ENCODE measurements at places on chromosomes 5 and 9.
A peak's percentile ranks its signal among the peaks of the same experiment; 100 is the strongest.

DNA sequence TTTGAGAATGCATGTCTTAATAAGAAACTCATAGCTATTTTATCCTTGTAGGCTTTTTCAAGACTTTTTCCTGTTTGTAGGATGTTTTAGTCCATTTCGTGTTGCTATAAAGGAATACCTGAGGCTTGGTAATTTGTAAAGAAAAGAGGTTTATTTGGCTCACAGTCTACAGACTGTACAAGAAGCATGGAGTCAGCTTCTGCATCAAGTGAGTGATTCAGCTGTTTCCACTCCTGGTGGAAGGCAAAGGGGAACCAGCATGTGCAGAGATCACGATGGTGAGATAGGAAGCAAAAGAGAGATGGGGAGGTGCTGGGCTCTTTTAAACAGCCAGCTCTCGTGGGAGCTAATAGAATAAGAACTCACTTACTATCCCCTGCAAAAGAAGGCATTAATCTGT, 177.3 kb downstream of the ALDH1A1 start:
- DNase-seq: no peak

DNA sequence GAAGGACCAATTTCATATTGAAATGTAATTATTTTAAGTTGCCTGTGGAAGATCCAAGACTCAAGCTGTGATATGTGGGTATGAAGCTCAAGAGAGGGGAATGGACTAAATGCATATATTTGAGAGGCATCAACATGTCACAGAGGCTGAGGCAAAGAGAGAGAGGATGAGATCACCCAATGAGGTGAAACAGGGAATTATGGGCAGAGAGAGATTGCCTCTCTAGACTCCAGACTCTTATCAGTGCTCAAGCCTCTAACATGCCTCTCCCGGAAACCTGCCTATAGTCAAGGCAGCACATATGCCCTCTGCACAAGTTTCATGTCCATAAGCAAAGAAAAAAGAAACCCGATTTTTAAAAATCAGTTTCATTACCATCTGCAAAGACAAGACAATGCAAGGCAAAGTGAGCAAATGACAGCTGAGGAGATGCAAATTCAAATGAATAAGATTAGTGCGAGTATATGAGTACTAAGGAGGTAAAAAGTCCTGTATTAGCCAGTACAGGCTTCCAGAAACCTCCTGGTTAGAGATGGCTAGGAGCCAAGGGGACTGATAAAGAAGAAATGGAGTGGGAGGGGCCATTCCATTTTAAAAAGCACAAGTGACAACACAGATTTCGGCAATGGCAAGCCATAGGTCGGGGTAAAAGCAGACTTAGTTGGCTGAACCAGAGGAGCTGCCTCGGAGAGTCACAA, 9.4 kb downstream of the APTX start:
- DNase-seq: no peak

- DNase-seq: peak; percentile 7
Measured at GRCh38 chr5:43305948-43306565, 7.2 kb downstream of the HMGCS1 start.

DNA sequence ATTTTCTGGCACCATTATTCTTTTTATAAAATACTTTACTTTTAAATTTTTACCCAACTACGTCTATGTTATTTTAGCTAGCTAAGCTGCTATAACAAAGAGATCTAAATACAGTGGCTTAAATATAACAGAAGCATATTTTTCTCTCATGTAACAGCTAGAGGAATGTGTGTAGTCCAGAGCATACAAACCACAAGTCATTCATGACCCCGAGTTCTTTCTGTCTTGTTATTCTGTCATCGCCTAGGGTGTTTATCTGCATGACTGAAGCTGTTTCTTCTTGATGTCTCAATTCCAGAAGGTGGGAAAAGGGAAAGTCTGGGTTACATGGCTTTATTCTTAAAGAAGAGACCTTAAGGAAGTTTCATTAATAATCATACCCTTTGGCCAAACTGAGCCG, 136.9 kb upstream of the RFX3 start:
- DNase-seq: no peak

- no peak for DNase-seq
Measured at GRCh38 chr9:95511616-95511931, 5.2 kb downstream of the PTCH1 start.

GRCh38 chr9:2230362-2230761, 215.2 kb downstream of the SMARCA2 start:
- no peak for DNase-seq

DNA sequence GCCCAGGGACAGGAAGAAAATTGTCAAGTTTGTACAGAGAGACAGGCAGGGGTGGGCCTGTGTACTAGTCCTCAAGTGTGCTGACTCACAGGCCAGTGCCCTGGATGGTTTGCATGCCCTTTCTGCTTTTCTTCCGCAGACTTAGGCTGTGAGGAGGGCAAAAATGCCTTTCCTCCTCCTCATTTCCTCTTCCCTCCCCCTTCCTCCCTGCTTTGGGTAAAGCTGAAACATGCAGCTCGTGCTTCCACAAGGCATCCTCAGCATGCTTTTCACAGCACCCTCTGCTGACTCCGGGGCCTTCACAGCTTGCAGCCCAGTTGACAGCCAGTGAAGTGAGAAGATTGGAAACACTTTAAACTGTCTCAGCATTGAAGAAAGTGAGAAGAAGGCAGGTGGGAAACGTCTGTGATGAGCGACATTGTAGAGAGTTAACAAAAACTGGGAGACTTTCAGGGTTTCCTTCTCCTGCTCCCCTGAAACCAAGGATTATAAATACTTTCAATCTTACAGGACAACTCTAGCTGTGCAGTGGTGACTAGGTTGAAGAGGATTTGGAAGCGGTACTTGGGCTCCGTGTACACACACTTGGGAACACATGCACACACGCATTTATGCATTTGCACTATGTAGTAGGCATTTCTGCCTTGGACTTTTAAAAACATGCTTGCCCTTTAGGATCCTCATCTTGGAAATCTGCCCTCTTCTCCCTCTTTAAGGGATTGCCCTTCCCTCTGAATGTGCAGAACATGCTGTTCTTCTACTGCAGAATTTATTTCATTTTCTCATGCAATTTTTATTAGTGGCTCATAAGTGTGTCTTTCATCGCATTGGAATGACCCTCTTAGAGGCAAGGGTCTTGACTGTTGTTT, 138.8 kb downstream of the GRIA1 start:
- DNase-seq: no peak

GRCh38 chr5:171979606-171980005, 26.8 kb downstream of the FBXW11 start:
- DNase-seq: no peak

DNA sequence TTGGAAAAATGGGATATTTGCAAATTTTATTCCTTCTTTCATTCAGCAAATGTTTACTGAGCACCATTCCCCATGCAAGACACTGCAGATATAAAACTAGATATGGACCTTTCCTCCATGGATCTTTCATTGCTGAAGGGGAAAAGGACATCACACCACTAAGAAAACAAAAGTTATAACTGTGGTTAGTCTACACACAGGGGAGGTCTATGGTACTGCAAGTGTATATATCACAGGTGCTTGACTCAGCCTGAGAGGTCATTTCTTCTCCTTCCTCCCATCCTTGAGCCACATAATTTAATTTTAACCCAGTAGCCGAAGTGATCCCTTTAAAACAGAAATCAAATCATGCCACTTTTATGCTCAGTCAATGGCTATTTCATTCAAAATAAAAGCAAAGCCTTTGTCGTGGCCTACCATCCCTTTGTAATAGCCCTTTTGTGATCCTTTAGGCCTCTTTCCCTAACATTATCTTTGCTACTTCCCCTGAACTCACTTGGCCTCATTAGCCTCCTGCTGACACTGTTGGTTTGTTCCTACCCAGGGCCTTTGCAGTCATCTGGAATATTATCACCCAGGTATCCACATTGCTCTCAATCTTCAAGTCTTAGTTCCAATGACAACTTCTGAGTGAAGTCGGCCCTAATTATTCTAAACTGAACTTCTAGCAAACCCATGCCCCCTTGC, 213.2 kb downstream of the GABRB2 start:
- DNase-seq: no peak

DNA sequence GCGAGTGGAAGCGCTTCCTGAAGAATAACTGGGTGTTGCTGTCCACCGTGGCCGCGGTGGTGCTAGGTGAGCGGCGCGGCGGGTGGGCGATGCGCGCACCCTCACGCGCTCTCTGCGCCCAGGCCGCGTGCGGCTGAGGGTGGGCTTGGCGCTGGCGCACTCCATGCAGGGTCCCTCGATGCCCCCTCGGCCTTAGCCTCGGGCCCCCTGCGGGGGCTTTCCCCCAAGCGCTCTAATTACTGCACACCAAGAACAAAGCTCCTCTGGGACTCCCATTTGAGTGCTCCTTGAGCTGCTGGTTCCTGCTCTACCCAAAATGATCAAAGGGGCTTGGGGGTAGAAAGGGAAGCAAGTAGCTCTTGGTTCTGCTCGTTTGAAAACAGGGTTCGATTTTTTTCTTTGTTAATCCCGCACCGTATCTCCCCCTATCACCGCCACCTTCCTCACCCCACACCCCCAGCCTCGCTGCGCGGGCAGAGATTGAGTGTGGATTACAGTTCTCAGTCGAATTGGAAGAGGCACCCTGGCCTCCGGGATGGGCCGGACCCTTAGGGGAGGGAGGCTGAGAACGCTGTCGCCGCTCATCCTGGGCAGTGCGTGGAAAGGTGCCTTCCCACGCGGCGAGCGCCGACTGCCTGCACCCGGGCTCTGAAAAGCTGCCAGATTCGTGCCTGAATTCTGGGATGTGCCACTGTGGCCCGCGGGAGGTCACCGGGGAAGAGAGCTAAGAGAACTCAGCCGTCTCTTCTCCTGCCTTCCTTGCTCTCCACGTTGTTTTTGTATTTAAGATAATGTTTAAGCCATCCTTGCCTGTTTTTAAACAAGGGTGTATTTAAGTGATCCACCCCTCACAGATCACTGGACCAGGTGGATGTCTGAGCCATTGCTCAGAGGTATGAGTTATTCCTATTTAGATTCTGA, 697 bp downstream of the SLC1A1 start:
- peak; percentile 6 for DNase-seq

DNA sequence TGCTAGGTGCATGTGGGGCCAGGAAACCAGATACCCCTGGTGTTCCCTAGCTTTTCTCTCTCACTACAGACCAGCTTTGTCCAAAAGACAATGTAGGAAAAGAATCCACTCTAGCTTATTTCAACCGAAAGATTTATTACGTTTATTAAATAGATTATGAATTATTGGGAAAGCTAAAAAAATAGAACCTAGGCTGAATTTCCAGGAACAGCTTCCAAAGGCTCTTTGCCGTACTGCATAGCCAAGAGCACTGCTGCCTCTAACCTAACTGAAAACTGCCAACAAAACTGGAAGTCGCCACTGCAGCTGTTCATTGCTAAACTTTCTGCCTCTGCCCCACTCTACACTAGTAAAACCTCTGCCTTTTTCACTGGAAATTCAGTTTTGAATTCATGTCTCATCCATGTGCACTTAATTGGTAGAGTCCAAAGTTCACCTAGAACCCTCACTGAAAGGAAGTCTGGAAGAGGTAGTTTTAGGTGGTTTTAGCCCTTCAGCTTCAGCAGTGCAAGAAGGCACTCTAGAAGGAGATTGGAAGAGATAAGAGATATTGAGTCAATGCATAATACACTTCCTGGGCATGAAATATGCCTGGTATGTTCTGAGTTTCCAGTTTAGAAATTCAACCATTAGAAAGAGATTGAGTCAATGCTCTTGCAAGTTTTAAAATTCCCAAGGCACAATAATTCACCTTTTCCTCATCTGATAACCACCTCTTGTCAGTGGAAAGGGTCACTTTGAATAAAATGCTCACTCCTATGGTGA, 927.9 kb downstream of the MAT2B start:
- no peak for DNase-seq

DNA sequence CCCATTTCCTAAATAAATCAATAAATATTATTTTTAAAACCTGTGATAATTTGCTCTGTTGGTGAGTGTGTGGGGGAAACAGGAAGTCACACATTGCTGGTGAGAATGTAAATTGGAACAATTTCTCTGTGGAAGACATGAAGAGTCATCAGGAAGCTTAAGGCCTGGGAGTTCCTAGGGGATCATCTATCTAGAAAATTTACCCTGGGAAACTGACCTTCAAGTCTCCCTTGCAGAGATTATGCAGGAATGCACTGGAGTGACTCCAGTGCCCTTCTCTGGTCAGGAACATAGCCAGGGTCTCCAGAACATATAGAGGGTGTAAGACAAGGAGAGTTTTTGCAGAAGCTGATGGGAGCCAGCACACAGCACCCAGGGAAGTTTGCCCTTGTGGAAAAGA, 13.0 kb upstream of the GCNT1 start:
- DNase-seq: no peak

- no peak for DNase-seq
Measured at GRCh38 chr5:476102-476813, 33.3 kb downstream of the EXOC3 start.

DNA sequence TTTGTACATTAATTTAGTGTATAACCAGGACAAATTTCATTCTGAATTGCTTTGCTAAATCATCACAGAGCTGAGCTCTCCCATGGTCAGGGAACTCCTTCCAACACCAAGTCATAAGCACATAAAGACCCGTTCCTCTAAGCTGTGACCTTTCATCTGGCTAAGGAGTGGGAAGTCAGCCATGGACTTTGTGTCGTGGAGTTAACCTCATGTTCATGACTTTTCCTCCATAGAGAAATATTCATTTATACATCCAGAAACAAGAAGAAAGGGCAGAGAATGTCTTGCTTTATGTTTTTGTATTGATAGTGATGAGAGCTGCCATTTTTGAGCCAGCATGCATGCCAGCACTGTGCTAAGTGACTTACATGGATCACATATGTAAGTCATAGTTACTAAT, 97.5 kb downstream of the INIP start:
- DNase-seq: no peak

- DNase-seq: peak; percentile 23
Measured at GRCh38 chr5:144028636-144029035, 141.8 kb downstream of the YIPF5 start.

- no peak for DNase-seq
Measured at GRCh38 chr9:34382879-34383278, 6.2 kb upstream of the MYORG start.

- DNase-seq: no peak
Measured at GRCh38 chr5:1199649-1200494, 1.5 kb upstream of the SLC6A19 start.

DNA sequence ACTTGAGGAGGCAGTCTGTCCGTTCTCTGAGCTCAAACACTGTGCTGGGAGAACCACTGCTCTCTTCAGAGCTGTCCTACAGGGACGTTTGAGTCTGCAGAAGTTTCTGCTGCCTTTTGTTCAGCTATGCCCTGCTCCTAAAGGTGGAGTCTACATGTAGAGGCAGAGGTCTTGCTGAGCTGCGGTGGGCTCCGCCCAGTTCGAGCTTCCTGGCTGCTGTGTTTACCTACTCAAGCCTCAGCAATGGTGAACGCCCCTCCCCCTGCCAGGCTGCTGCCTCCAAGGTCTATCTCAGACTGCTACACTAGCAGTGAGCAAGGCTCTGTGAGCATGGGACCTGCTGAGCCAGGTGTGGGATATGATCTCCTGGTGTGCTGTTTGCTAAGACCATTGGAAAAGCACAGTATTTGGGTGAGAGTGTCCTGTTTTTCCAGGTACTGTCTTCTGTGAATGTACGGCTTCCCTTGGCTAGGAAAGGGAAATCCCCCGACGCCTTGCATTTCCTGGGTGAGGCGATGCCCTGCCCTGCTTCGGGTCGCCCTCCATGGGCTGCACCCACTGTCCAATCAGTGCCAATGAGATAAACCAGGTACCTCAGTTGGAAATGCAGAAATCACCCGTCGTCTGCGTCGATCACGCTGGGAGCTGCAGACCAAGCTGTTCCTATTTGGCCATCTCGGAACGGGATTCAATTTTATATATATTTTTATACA, 58.5 kb downstream of the CNTRL start:
- no peak for DNase-seq
